ENCODE measurements at places on chromosomes 5 and 9.
A peak's percentile ranks its signal among the peaks of the same experiment; 100 is the strongest.

DNA sequence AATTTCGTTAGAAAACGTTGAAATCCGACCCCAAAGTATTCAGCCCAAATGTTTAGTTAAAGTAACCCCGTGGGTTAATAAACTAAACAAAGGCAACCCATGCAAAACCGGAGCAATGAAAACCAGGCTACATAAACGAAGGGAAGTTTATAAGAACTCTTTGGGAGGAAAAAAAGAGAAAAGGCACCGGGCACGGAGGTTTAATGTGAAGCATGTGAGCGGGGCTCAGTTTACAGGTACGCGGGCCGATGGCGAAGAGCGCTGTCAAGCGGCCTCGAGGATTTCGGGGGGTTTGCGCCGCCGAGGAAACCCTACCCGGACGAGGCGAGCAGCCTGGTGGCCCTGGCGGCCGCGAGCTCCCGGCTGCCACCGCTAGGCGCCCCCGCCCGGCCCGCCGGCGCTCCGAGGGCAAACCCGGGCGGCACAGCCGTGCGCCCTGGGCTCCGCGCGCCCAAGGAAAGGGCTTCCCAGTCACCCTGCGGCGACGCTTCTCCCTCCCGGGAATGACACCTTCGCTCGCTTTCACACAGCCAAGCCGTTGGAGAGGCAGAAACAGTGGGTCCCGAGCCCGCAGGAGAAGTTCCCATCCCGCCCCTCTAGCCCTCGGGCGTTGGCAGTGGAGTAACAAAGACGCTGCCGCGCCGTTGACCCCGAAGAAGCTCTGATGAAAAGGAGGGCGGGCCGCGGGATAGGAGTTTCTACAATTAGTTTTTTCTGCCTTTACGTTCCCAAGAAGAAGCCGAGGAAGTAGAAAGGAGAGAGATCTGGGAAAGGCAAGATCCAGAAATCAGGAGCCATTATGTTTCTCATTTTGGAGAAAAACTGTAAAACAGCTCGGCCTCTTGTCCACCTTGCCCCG lies 126.0 kb downstream of the TMEM174 start:
- no peak for DNase-seq

DNA sequence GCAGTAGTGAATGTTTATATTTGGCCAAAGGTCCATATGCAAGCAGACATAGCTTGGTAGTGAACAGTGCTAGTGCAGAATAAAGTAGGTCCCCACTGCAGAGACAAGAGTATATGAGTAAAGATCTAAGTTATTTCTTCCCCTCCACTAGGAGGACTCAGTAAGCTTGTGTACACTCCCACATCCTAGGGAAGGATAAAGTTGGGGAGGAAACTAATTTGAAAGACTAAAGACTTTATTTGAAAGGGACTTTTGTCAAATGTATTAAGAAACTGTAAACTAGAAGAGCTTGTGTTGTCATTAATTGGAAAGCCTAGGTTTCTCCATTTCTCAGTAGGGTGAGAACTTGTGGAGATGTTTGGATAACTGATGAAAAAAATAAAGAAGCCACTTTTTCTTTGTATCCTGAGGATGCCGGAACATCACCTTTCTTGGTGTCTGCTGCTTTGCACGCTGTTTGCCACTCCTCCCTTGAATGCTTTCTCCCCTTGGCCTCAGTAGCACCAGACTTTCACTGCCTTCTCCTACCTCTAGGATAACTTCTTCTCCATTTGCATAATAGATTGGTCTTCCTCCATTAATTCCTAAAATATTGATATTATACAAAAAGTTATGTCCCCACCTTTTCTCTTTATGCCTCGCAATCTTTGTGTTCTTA lies 329.0 kb downstream of the PARP8 start:
- no peak for DNase-seq

- no peak for DNase-seq
Observed at GRCh38 chr5:27038476-27038875, at the start of gene CDH9. CDH9 (minus strand) TSS chr5:27038586; CDS start chr5:26988333, 50,253 bp downstream.

DNA sequence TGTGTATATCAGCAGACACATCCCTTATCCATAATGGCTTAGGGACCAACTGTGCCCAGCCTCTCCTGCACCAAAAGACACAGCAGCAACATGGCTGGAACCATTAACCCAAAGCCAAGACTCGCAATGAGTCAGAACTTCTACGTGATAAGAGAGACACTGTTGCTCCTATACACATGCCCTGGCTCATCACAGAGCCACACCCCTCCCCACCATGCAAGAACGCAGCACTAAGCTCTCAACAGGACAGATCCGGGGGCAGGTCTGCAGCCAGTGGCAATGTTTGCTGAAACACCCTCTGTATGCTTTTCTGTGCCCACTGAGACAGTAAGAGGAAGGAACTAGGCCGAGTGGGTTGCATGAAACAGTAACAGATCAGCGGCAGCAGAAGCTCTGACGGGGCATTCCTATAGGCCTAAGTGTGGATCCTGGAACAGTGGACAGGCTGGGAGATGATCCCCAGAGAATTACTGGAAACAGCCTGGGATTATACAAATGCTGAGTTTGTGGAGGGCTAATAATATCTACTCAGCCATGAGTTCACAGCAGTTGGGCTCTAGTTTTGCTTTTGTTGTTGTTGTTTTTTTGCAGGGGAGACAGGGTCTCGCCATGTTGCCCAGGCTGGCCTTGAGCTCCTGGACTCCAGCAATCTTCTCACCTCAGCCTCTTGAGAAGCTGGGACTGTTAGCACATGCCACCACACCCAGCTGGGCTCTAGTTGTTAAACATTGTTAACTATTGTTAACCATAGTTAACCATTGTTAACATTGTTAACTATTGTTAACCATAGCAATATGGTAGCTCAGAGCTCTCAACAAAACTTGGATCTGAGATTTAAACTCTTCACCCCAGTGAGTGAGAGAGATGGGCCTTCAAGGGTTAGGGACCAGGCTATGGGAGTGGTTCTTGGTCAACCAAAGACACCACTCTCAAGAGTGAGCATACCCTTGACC lies 41.0 kb downstream of the B4GALT1 start:
- DNase-seq, result no peak

DNA sequence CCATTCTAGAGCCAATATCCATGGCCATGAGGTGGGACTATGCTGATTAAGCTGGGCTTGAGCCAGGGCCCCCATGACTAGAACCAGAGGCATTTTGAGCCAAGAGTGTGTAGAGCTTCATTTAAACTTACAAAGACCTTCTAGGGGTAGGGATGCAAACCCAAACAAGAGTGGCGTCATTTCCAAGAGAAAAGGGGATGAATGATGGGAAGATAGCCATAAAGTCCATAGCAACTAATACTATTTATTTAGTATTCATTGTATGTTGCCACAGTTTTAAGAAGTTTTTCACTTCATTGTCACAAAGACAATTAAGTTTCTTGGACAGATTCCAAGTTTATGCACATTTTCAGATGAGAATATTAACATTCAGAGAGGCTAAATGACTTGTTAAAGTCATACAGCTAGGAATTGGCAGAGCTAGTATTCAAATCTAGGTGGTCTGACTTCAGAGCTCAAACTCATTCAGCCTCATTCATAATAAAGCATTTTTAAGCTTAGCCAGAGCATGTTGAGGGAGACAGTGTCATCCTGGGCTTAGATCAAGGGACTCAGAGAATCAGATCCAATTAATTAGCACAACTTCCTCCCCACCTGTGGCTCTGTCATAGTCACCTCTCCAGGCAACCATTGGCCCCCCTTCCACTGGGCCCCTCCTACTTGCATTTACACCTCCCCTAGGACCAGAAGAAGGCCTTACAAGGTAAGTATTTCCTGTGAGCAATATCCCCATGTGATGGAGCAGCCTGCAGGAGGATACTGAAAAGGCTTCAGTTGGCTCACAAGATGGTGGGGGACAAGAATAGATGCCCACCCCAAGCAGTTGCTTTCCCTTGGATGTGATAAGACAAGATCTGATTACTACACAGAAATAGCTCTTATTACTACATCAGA lies 95.0 kb upstream of the PCSK1 start:
- DNase-seq, result no peak

- DNase-seq, result no peak
Observed at GRCh38 chr9:35905912-35906679, at the start of gene HRCT1. HRCT1 (plus strand) TSS chr9:35906202; CDS start chr9:35906288, 86 bp downstream.

DNA sequence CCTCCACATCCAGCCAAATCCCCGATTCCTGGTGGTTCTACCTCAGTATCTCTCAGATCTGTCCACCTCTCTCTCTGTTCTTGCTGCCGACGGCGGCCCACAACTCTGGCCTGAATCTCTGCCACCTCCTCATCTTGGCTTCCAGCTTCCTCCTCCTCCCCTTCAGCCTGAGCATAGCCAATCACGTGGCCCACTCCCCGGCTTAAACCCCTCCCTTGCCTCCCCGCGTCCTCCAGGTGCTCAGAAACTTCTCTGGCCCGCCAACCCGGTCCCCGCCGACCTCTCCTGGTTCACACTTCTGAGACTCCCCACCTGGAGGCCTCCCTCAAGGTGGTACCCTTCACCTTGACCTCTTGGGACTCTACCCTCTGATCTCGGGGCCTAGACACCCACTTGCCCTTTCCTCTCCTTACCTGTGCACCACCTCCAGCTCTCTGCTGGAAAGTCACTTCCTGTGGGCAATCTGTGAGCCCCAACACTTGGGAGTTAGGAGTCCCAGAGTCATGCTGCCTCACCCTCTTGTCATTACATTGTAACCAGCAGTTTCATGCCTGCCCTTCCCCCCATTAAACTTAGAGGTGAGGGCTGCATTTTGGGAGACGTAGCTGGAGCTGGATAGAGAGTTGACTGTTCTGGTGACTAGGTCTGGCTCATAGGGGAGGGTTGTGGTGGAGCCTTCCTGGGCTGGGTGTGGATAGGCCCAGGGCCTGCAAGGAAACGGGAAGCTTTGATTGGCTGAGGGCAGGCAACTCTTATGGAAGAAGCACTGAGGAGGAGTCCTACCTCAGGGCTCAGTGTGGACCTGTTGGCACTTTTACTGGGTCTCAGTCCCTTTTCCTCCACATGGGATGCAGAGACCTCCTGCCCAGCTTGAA lies 4.5 kb upstream of the SET start:
- peak; percentile 41 for DNase-seq

- no peak for DNase-seq
Observed at GRCh38 chr9:38226491-38226951, 157.5 kb upstream of the SHB start.

DNA sequence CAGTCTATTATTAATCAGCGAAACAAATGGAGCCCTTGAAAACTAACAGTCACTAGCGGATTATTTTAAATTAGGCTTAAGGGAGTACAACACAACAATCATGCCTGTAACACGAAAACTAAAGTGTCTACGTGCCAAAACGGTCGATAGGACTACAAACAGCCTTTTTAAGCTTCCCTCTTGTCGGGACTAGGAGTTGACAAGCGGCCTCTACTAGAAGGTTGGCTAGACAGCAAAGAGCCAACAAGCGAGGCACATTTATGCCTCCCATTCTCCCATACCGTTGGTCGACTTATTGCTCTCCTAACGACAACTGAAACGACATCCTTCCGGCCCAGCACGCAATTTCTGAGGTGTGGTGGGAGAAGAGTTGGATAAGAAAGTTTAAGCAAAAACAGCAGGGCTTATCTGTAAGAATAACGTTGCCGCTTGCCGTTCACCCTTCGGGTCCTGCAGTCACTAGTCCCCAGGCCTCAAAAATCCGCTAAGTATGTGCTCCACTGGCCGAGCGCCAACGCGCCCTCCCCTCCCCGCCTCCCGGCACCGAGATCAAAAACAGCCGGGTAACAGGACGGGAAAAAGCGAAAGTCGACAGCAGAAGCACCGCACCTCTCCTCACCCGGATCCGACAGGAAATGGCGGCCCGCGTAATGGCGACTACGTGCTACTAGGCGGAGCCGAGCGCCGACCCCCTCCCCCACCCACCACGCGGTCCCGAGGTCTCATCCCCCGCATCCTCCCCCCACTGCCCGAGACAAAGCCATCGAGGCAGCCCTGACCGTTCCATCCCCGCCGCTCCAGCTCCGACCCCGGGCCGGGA lies 813 bp downstream of the HNRNPK start:
- DNase-seq, result peak; percentile 77

DNA sequence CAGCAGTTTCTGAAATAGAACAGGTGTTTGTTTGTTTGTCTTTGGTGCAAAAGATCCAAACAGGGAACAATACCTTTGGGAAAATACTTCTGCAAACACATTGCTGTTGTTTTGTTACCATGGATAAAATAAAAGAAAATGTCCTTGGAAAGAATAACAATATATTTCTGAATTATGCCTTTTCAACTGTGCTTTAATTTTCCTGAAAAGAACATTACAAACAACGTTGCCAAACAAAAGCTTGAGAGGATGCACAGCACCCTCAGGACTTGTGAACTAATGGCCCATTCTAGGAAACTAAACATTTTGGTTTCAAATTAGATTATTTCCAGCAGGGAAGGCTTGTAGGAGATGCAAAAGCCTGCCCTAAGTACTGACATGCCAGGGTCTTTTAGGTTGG lies 967.2 kb downstream of the TLE4 start:
- no peak for DNase-seq

- no peak for DNase-seq
Observed at GRCh38 chr5:172374783-172375182, 79.5 kb downstream of the SH3PXD2B start.

- DNase-seq, result no peak
Observed at GRCh38 chr9:134180786-134181647, 16.7 kb upstream of the RNU6ATAC start.

- DNase-seq, result no peak
Observed at GRCh38 chr5:15864536-15865215, 314.9 kb downstream of the MARCHF11 start.

DNA sequence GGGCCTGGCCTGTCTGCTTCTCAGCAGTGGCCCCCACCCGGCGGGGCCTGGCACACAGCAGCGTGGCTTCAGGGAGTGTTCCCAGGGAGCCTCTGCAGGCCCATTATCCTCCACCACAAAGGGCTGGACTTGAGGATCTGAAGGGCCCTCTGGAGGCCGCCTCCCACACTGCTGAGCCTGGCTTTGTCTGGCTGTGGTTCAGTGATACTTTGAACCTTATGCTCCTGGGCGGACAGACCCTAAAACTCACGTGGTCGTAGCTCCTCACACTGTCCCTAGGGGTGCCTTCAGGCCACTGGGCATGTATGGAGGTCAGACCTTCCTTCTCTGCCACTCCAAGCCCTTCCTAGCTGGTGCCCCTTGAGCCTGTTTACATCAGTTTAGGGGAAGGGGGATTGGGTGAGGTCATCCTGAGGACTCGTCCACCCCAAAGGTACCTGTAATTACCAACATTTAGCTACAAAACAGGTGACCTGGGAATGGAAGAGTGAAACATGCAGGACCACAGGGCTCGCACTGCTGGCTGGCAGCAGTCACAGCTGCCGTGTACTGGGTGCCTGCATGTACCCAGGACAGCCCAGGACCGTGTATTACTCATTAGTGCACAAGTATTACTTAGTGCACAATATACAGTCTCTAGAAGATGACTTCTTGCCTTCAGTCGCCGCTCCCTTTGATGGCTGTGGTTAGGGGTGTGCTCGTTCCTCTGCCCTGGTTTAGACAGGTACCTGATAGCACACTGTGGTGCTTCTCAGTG lies 8.5 kb downstream of the GRHPR start:
- DNase-seq, result no peak

- DNase-seq, result no peak
Observed at GRCh38 chr5:158639881-158640592, 459.7 kb downstream of the EBF1 start.

- DNase-seq, result no peak
Observed at GRCh38 chr5:146699664-146700418, 178.7 kb downstream of the PPP2R2B start.

Data from mesothelial cell of epicardium (in vitro differentiated cells).